EL (cell line): ENCODE measurements at places on chromosomes 16 and 17.
A peak's percentile ranks its signal among the peaks of the same experiment; 100 is the strongest.

- DNase-seq = no peak
Observed at GRCh38 chr17:48868916-48869500, 23.6 kb upstream of the ATP5MC1 start.

DNA sequence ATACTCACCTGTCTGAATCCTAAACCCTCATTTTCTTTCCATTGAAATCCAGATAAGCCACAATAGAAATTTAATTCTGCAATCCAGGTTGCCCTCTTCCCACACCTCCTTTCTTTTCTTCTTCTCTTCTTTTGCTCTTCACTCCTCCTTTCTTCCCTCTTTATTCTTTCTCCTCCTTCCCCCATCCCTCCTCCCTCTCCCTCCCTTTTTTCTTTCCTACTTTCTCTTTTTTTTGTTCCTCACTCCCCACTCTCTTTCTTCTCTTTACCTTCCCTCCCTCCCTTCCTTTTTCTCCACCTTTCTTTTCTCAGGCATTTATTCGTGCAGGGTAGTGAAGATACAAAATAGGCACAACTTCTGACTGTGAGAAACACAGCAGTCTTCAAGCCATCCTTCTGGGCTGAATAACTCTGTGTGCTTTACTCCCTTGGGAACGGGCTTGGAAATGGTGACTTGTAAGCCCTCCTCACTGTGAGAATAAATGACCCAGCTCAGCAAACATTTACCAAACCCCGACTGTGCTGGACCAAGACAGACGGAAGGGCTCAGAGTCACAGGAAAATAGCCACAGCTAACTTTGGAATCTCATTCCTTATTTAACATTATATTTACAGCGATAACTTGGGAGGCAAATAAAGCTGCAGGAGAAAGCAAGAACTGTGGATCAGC lies 140.8 kb downstream of the HAPSTR1 start:
- no peak for DNase-seq

DNA sequence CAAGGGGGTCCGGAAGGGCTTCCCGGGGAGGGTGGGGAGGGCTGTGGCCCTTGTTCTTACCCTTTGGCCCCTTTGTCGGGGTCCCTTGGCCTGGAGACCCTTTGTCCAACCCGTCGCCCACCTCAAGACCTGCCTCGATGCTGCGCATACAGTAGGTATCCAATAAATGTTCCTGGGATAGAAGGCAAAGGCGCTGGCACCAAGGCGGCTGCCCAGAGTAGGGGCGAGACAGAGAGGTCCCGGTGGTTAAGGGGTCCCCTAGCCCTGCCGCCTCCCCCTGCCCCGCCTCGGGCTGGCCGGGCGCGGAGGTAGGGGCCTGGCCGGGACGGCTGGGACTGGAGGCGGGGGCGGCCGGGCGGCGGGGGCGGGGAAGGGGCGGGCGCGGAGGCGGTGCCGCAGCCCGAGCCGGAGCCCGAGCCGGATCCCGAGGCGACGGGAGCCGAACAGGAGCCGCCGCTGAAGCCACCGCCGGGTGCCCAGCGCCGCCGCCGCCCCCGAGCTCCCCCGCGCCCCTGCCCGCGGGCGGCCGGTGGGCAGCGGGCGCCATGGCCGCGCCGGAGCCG lies at the start of gene NHERF2:
Gene NHERF2 (plus strand): TSS at position 442 of the 563 bp plus-strand sequence. CDS start 104 bp downstream, at position 546.
- DNase-seq = no peak

DNA sequence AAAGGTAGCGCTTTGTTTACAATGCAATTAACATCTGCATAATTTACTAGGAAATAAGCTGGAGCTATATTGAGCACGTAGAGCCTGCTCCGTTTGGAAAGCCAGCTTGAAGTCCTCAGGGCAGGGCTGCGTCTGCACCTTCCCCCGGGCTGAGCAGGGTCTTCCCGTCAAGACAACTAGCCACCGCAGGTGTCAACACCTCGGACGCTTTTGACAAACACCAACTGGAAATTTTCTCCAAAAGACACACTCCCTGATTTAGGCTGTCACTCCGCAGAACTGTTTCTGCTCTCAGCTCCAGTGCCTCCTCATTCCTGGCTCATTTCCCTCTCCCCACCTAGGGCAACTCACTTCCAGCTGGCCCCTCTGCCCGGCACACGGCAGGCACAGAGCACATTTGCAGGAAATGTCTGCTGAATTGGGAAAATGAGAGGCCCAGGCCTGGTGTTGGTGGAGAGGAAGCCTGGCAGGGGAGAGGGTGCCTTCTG lies 170.3 kb downstream of the MAF start:
- DNase-seq = no peak

DNA sequence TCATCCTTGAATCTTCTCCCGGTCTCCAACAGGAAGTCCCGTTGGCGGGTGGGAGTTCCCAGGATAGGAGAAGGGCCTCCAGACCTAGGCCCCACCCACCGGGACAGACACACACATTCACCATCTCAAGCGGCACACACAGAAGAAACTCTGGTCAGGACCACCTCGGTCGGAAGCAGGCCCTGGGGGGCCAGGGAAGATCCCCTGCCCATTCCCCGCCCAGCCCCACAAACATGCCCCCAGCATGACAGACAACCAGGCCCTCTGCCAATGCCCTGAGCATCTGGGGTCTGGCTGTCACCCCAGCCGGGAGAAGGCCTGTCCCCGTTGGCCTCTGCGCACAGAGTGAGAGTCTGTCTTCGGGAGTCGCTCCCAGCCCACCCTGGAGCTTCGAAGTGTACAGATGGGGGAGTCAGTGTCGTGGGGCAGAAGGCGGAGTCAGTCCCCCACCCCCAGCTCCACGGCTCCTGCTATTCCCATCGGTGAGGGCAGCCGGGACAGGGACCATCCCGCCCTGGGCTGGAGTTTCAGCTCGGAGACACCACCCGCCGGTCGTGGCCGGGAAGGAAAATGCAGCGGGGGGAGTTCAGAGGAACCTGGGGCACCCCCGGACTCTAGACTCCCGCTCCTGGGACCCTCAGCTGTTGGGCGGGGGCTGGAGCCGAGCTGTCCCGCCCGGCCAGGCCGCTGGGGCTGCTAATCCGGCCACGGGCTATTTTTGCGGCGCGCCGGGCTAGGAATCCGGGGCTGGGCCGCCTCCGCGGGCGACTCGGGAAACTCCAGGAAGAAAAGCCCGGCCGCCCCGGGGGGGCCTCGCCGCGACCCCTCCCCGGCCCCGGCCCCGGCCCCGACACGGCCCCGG lies 660 bp downstream of the RHBDF1 start:
- DNase-seq = peak; percentile 89

DNA sequence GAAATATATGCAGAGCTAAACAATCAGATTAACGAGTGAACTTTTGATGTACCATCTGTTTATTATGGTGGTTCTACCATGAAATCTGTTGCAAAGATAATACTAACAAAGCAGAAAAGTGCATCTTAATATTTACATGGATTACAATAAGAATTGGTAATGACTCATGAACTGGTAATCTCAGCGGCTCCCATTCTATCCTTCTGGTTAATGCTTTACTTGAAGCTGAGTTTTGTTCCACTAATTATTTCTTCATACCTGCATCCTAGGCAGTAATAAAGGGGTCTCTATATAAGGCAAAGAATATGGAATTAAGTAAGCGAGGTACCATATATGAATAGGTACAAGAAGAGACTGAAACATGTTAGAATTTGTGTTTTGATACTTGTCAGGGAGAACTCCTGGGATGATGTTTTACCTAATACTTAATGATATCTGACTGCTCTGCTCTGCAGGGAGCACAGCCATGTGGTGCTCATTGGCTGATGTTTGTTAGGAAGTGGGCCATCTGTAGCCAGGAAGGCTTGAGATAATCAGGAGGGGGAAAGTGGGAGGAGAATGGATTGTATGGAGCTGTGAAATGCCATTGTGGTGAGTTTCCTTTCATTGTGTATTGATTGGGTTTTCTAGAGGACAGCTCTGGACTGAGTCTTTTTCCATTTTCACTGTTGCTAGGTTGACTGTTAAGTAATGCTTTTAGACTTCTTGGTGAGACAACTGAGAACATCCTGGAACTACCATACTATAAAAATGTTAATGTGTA lies 52.6 kb downstream of the MAP2K6 start:
- DNase-seq = peak; percentile 55

DNA sequence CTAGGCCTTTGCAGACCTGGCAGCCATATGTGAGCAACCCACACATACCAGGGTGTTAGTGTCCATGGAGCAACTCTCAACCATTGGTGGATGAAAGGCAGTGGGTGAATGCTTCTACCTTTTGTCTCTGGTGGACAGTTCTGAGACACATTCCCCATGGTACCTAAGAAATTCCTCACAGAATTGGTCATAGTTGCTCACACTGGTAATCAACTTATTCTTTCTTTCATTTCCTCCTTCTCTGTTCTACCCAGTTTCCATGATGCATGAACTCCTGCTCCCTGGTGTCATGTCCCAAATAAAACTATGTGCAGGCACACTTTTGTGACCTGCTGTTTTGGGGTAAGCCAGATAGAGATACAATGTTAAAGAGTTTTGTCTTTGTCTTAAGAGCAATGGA lies 33.2 kb upstream of the MPHOSPH6 start:
- no peak for DNase-seq

- peak; percentile 13 for DNase-seq
Observed at GRCh38 chr16:86798247-86799041, 220.1 kb downstream of the FOXL1 start.

- no peak for DNase-seq
Observed at GRCh38 chr16:68131813-68132706, 46.9 kb downstream of the NFATC3 start.
